ENCODE measurements at places on chromosomes 1 and 21. TPM values are rescaled to one million over a fixed set of nuclear protein-coding genes. Genes with fewer than 3 reads are reported as not detected.

Gene NTNG1
- total RNA-seq, result 25.8 TPM

DNA sequence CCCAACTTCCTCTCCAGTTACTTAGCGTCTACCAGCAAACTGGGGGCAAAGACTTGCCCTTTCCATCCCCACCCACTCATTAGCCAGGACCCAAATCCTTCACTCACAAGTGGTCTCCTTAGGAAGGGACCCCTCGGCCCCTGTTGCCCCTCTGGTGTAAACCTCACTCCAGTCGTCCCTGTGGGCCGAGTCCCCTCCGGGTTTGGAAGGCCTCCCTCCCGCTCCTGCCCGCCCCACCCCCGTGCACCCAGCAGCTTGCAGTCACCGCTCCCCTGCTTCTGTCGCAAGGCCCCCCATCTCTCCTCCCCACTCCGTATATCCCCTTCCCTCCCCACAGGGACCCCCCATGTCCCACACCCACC is 1.2 kb downstream of the EFHD2 start:
- no peak for DNase-seq

GRCh38 chr1:204285436-204286305 is 71.9 kb upstream of the GOLT1A start:
- no peak for DNase-seq

DNA sequence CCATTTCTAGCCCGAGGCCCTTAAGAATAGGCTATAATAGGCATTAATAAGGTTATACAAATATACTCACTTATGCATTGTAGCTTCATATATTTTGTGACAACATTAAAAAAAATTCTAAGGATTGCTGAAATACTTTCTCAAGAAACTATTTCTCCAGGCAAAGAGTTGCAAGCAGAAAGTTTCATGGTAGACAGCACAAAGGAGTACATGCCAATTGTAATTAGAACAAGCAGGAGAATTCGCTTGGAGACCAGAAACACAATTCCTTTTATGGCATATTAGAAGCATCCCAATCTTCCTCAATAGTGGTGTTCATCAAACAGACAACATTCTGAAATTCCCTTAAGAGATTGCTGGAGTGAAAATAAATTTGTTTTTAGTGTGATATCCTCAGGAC is 122.8 kb downstream of the CRB1 start:
- DNase-seq, result no peak

- DNase-seq, result no peak
These were observed 345 bp downstream of the SLX9 start for GRCh38 chr21:44940116-44940631.

GRCh38 chr1:155889566-155889965 is 21.6 kb downstream of the RIT1 start:
- no peak for DNase-seq

GRCh38 chr1:1438531-1439381 is 3.3 kb downstream of the VWA1 start:
- DNase-seq, result no peak

DNA sequence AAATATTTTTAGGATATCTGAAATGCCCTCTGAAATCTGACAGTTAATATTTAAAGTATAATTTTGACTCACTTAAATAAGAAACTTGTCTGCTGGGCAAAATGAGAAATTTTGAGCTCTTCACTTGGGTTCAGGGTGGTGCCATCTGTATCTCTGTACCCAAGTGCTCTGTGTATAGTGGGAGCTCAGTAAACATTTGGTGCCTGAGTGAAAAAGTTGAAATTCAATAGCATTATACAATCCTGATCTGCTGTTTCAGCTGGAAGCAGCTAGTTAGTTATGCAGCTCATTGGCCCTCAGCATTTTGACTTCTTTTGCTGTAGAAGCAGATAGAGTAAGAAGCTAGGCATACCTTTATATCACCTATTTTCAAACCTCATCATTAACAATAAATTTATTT is 73.3 kb downstream of the RPE65 start:
- DNase-seq, result no peak

Data from epithelial cell of proximal tubule (primary cell).